ENCODE measurements at places on chromosomes 1 and 21.

GRCh38 chr21:25912402-25912746, 177.6 kb downstream of the GABPA start:
- no peak for DNase-seq

DNA sequence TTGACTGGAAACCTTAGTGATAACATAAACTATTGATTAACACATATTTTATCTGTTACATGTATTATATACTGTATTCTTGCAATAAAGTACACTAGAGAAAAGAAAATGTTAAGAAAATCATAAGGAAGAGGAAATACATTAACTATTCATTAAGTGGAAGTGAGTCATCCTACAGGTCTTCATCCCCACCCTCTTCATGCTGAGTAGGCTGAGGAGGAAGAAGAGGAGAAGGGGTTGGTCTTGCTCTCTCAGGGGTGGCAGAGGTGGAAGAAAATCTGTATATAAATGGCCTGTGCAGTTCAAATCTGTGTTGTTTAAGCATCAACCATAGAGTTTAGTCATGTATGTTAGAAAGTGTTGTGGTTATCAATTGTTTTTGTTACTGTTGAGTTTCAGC, 66.1 kb upstream of the CHODL start:
- no peak for DNase-seq

- DNase-seq = no peak
These were observed 16.9 kb downstream of the IKBKE start for GRCh38 chr1:206486995-206487788.

GRCh38 chr1:20183616-20184271, 2.2 kb upstream of the UBXN10 start:
- DNase-seq = no peak

GRCh38 chr1:45796946-45797345, 6.5 kb upstream of the MAST2 start:
- no peak for DNase-seq

GRCh38 chr1:11516961-11517635, 38.1 kb downstream of the DISP3 start:
- no peak for DNase-seq

DNA sequence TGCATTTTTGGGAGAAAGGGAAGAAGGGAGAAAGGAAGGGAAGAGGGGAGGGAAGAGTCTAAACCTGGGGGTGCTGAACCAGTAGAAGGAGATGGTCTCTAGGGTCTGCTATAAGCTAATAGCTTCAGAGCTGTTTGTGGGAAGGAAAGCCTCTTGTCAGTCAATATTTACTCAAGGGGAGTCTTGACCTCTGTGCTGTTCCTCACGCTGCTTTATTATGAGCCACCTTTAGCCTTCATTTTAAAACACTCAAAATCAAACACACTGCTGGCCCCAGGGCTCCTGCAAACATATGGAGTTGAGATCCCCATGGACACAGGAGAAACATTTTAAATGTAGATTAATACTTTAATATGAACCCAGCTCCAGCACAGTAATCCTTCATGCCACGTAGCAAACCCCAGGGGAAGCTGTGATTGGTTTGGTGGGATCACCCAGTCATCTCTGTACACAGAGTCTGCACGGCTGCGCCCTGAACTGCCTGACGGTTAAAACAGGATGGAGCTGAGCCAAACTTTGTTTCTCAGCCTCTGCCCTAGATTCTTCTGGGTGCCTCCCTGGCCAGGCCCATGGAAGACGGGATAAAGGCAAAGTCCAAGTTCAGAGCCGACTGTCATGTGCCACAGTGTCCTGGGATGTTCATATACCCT, 40.2 kb upstream of the VWA5B1 start:
- no peak for DNase-seq

- no peak for DNase-seq
These were observed 32.6 kb upstream of the EDN2 start for GRCh38 chr1:41517062-41517438.

DNA sequence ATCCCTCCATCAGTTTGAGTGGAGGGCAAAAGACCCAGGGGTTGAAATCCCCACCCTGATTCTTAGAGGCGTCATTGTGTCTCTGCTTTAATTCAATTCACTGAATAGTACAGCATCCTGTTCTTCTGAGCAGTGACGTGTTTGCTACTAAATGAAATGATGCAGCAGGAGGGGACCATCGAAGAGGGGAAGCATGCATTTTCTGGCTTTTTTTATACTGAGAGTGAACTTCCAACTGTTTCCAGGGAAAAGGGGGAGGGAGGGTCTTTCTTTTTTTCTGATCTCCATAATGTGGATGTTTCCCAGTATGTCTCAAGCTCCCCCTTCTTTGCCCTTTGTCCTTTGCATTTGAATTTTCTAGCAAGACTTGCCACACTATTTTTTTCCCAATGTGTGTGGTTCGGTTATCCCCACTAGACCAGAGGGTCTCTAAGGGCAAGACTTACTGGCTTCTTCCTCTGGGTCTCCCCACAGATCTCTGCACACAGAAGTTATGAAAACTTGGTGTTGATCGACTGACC, 2.7 kb downstream of the INTS3 start:
- DNase-seq = no peak

- peak; percentile 38 for DNase-seq
These were observed 741 bp downstream of the DUSP10 start for GRCh38 chr1:221740993-221741702.

GRCh38 chr1:218402786-218403120, 57.6 kb downstream of the TGFB2 start:
- no peak for DNase-seq

DNA sequence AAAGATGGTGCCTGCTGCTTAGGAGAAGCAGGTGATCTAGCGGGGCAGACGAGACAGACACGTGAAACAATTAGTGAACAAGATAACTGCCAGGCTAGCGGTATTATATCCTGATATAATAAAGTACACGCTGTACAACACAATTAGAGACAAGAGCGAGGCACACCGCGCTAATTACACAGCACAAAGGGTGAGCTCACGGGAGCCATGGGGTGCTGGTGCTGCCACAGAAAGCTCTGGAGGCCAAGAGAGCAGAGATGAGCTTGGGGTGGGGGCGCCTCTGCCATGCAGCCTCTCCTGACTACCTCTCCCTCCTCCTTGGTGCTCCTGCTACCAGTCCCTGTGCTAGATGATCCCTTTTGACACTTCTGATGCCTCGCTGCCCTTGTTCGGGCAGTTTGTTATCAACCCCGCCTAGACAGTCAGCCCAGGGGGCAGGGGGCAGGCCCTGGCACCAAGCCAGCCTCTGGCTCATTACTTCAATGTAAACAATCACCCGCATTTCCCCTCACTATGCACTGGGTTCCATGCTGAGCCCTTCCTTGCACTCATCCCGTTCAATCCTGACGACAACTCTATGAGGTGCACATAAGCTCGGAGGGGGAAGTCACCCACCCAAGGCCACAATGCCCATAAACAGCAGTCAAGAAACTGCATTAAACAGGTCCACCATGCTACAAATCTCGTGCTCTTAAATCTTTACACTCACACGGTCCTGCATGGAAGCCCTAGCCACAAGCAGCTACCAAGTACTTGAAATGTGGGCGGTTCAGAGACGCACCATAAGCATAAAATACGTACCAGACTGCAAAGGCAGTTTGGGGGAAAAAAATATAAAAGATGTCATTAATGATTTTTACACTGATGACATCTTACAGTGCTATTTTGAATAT, 103.0 kb downstream of the SSBP3 start:
- DNase-seq = no peak

DNA sequence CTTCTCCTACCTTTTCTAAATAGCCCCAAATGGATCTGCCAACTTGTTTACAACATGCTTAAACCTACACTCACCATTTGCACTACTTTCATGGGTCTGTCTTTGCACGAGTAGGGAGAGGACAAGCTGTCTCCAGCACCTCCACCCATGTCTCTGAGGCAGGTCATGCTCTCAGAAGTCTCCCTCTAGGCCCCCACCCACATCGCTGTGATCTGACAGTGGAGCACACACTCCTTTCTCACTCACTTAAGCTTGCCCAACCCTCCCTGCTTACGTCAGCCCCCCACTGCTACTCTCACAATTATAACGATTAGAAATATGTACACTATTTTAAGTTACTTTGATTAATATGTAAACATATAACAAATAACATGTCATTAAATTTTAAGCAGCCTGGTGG, 141.1 kb downstream of the KCNH1 start:
- no peak for DNase-seq

GRCh38 chr1:83641206-83641658, 357.7 kb downstream of the TTLL7 start:
- peak; percentile 4 for DNase-seq

GRCh38 chr1:23216771-23217420, 406 bp downstream of the HTR1D start:
- no peak for DNase-seq

GRCh38 chr1:78104322-78104721, 58.6 kb downstream of the GIPC2 start:
- no peak for DNase-seq

- no peak for DNase-seq
These were observed 239.4 kb downstream of the PLPP3 start for GRCh38 chr1:56339786-56340465.

DNA sequence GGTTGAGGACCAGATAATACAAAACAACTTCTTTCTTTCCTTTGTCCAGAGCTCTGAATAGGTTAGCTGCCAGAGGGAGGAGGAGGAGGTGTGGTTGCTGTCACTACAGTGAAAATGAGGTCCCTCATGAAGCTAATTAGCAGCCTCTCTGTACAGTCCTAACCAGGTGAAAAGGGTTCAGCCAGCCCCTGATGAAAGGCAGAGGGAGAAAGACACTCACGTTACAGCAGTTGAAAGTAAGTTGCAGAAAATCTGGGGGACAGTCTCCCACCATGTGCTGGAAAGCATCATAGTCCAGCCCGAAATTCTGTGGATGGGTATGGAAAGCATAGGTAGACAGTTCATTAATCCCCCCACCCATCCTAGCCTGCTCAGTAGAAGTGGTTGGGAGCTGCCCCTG, 6.2 kb upstream of the MUTYH start:
- DNase-seq = no peak

GRCh38 chr1:153509729-153510354, 25.9 kb downstream of the S100A6 start:
- DNase-seq = no peak

GRCh38 chr1:205584732-205585131, 47.1 kb downstream of the ELK4 start:
- DNase-seq = no peak

DNA sequence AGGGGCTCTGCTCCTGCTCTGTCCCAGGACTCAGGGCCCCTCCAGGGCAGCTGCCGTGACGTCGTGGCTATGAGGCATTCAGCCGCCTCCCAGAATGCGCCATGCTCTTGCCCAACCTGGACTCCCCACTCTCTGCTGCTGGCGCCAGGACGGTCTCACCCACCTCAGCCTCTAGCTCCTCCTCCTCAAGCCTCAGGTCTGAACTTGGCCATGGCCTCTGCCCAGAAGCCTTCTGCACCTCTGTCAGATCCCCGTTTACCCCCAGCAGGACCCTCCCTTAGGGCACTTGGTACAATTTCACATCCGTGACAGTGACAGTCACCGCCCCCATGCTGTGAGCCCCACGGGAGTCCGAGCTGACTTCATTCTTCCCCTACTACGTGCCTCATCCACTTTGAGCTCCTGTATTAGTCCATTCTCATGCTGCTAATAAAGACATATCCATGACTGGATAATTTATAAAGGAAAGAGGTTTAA, 4.9 kb downstream of the CSTB start:
- no peak for DNase-seq

GRCh38 chr1:150976879-150977694, 2.5 kb upstream of the CERS2 start:
- peak; percentile 89 for DNase-seq

DNA sequence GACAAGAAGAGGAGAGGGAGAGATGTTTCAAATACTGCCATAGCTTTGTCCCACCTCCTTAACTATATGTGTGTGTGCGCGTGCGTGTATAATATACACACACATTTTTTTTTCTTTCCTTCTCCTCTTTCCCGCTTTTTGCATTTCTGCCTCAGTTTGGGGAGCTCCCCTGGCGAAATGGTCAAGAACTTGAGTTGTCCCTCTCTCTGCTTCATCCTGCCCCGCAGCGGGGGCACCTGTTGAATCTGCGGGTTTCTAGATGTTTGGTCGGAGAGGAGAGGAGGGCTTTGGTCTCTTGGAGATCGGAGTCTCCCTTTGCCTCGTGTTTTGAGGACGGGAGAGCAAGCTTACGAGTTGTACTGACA, 504 bp downstream of the SCCPDH start:
- DNase-seq = peak; percentile 31

GRCh38 chr1:184471686-184472085, 84.9 kb downstream of the C1orf21 start:
- DNase-seq = no peak

DNA sequence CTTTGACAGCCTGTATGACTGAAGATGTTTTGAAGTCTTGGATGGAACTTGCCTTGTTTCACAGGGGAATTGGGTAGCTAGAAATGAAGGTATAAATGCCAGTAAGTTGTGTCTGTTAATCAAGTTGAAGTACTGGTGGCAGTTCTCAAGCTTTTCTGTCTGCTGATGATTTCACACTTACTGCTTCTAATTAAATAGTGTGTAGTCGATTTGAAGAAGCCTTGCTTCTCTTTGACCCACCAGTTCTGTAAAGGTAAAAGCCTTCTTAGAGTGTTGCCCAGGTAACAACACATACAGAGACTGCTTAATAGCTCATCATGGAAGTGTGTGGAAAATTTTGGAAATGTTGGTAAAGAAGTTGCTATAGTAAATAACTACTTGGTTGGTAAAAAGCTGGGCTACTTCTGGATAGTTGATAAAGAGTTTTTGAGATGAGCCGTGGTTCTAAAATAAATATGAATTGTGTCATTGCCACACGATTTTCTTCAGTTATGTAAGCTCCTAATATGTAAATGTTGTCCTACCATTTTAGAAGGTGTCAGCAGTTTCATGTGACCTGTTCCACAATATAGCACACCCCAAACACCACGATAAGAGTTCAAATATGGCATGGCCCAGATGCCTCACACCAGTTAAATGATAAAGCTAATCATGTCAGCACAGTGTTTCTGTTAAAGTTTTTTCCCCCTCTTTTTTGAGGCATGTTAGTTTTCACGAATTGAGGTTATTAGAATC, 7.4 kb downstream of the RABGAP1L start:
- DNase-seq = no peak

GRCh38 chr1:27868932-27869718, 3.2 kb upstream of the THEMIS2 start:
- DNase-seq = no peak

All from globus pallidus (tissue), 1 donor.